ENCODE measurements at places on chromosomes 12 and 14.

DNA sequence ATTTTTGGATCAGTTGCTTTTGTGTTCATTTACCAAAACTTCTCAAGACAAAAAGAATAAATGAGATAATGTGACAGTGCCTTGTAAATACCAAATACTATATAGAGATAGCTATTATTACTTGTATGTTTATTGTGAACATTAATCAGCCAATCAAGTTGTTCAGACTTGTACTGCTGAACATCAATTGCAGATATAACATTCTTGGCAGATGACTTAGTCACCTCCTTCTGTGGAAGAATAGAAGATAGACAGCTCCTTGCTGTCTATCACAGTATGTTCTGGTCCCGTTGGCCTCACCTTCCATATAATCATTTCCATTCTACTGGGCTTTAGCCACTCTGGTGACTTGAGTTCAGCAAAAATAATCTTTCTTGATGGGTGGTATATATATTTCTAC lies 30.1 kb downstream of the PSEN1 start:
- DNase-seq = no peak

GRCh38 chr12:30166006-30166795 lies 382.5 kb upstream of the TMTC1 start:
- DNase-seq = no peak

- peak; percentile 29 for DNase-seq
Observed at GRCh38 chr14:54299410-54300363, 97.1 kb upstream of the CDKN3 start.

DNA sequence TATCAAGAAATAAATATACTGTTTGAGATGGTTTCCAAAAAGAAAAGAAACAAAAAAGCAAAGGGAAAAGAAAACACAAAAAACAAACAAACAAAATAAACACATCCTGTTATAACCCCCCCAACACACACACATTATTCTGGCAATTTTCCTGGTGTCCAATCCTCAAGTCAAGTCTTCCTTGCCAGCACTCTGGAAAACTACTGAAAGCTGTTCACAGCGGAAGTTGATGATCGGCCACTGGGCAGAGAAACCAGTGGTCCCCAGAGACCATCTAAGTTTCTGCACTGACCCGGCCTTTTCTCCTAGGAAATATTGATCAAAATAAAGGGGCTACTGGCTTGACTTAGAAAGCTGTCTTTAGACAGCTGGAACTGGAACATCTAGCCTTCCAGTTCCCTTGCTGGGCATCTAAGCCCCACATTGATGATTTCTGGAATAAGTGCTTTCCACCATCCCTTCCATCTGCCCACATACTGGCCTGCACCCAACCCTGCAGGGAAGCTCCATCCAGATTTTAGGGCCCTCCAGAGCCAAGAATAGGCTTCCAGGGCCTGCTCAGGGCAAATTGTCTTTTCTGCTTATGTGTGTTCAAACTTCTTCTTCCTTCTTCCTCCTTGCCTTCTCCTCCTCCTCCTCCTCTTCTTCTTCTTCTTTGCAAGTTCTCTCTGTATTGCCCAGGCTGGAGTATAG lies 11.6 kb upstream of the PPP1CC start:
- DNase-seq = peak; percentile 35

GRCh38 chr12:109893261-109893995 lies 6.6 kb upstream of the TCHP start:
- DNase-seq = no peak

GRCh38 chr12:117188121-117188665 lies 2.1 kb downstream of the FBXO21 start:
- DNase-seq = no peak

Measured in left ventricle myocardium inferior (tissue), 1 donor.